ENCODE measurements at places on chromosomes 11 and 22.
A peak's percentile ranks its signal among the peaks of the same experiment; 100 is the strongest.

- DNase-seq = no peak
- no peaks in the 10 kb centered on the region for H3K27me3 ChIP-seq
- no peaks in the 10 kb centered on the region for H3K36me3 ChIP-seq
Measured at GRCh38 chr11:58495906-58496305, 12.0 kb downstream of the OR5B21 start.

- H3K27me3 ChIP-seq = no peaks in the 10 kb centered on the region
- DNase-seq = no peak
- H3K4me3 ChIP-seq = no peak overlapping the region
- H3K4me1 ChIP-seq = peaks cover 7% of the 10 kb centered on the region
Measured at GRCh38 chr11:115930886-115931547, 426.8 kb upstream of the CADM1 start.

GRCh38 chr22:49933236-49934159 is 15.1 kb downstream of the CRELD2 start:
- DNase-seq = no peak
- H3K4me3 ChIP-seq = no peak overlapping the region
- no peaks in the 10 kb centered on the region for H3K27me3 ChIP-seq
- H3K36me3 ChIP-seq = no peaks in the 10 kb centered on the region
- peaks cover 57% of the 10 kb centered on the region for H3K4me1 ChIP-seq
- peak overlapping the region; percentile 84 for H3K27ac ChIP-seq

- no peaks in the 10 kb centered on the region for H3K4me1 ChIP-seq
- no peak for DNase-seq
- no peak overlapping the region for H3K27ac ChIP-seq
Measured at GRCh38 chr11:130189492-130190210, 30.1 kb downstream of the ST14 start.

DNA sequence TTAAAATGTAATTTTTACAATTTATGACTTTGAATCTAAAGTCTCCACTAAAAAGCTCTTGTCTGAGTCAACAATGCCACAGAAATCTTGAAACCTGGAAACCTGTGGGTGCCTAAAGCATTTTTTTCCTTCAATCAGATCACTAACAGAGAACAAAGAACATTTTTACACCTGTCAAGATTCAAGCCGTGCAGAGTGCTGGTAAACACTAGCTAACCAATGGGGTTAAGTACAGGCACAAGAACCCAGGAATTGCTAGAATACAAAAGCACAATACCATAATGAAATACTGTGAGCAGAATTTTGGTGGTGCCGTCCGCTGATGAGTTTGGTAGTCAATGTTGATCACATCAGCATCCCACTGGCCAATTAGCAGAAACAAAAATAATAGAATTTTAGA is 380.3 kb upstream of the PITPNB start:
- DNase-seq = no peak
- H3K27ac ChIP-seq = no peak overlapping the region
- H3K4me1 ChIP-seq = peaks cover 5% of the 10 kb centered on the region
- H3K36me3 ChIP-seq = no peaks in the 10 kb centered on the region
- no peaks in the 10 kb centered on the region for H3K27me3 ChIP-seq

DNA sequence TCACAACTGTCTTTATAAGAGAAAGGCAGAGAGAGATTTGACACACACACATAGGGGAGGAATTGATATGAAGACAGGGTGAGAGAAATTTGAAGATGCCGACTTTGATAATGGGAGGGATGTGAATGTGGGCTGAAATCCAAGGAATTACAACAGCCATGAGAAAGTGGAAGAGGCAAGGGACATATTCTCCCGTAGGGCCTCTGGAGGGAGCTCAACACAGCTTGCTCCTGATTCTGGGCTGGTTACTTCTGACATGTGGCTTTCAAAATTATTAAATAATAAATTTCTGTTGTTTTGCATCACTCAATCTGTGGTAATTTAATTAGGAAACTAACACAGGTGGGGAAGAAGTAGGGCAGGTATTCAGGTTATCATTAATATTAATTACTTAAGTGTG is 282.9 kb downstream of the LUZP2 start:
- H3K4me1 ChIP-seq = no peaks in the 10 kb centered on the region
- H3K4me3 ChIP-seq = no peak overlapping the region
- no peak overlapping the region for H3K27ac ChIP-seq
- H3K27me3 ChIP-seq = no peaks in the 10 kb centered on the region
- DNase-seq = no peak
- H3K36me3 ChIP-seq = no peaks in the 10 kb centered on the region
